NCI-H446 treated with DMSO at 0.1 percent for 48 hours (cell line): ENCODE measurements at places on chromosomes 2 and 18.

GRCh38 chr2:119702918-119703401, 24.0 kb downstream of the TMEM177 start:
- no peak for DNase-seq

- DNase-seq: peak; percentile 20
Observed at GRCh38 chr2:160367887-160368286, 125.7 kb downstream of the RBMS1 start.

DNA sequence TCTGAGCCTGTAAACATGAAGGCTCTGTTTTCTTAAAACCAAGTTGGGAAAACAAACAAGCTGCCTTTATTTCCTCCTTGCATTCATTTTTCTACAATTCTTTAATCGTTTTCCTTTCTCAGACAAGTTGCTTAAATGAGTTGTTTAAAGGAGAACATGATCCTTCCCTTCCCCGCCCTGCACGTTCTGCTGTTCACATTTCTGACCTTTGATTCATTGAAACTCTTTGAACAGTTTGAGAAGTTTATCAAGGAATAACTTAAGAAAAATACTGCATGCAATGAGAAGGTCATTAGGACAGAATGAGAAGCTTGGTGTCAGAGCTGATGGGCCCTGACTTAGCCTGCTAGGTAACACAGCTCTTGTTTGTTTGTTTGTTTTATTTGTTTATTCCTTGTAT, 181.6 kb downstream of the PARD3B start:
- DNase-seq: no peak

GRCh38 chr2:234794866-234795265, 157.0 kb upstream of the SH3BP4 start:
- DNase-seq: no peak

GRCh38 chr18:36814994-36815393, 13.8 kb downstream of the TPGS2 start:
- no peak for DNase-seq

DNA sequence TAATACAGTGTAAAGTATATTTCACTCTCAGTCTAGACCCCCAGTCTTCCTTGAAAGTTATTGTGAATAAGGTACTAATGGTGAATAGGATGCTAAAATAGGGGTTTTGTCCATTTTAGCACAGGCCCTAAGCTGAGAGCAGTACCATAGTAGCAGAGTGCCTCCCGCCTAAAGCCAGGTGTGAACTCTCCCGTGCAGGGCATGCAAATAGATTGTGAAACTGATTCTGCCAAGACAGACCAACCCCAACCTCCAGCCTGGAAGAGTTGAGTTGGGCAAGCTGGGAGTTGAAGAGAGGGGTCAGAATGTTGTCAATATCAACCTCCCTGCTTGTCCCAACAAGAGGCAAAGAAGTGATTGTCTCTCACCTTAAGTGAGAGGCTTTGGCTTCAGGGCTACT, 97.4 kb upstream of the CYRIA start:
- DNase-seq: no peak

GRCh38 chr2:234027641-234028040, 22.9 kb upstream of the SPP2 start:
- DNase-seq: no peak

GRCh38 chr2:211157856-211158463, 601.6 kb downstream of the CPS1 start:
- DNase-seq: peak; percentile 39

GRCh38 chr18:48851599-48851960, 99.2 kb downstream of the SMAD7 start:
- no peak for DNase-seq

- DNase-seq: no peak
Observed at GRCh38 chr18:10705786-10706185, 180.0 kb downstream of the NAPG start.

DNA sequence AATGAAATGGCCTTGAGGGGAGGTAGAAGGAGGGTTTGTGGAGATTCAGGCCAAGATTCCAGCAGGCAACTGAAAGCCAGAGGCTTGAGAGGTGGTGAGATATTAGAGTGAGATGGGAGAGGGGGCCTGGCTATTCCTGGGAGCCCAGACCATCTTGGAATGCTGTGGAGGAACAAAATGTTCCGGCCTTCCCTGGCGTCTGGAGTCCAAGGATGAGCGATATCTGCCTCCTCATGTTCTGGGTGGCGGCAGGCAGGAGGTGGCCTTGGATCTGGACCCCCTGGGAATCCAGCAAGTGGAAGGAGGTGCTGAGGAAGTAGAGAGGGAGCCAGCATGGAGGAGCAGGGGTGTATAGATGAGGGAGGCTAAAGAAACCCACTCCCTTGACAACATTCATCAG, 335.9 kb downstream of the CYP26B1 start:
- DNase-seq: no peak

DNA sequence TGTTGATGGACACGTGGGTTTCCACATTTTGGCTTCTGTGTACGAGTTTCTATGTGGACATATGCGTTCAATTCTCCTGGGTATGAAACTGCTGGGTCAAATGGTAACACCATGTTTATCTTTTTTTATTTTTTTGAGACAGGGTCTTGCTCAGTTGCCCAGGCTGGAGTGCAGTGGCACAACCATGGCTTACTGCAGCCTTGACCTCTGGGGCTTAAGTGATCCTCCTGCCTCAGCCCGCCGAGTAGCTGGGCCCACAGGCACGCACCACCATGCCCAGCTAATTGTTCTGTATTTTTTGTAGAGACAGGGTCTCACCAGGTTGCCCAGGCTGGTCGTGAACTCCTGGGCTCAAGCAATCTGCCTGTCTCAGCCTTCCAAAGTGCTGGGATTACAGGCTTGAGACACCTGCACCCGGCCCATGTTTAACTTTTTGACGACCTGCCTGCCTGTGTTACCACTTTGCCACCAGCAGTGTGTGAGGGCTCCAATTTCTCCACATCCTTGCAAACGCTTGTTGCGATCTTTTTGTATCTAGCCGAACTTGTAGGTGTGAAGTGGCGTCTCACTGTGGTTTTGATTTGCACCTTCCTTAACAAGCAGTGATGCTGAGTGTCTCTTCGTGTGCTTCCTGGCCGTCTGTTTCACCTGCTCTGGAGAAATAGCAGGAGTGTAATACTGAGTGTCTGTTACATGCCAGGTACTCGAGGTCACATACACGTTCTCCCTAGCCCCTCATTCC, 6.9 kb downstream of the HSBP1L1 start:
- no peak for DNase-seq

DNA sequence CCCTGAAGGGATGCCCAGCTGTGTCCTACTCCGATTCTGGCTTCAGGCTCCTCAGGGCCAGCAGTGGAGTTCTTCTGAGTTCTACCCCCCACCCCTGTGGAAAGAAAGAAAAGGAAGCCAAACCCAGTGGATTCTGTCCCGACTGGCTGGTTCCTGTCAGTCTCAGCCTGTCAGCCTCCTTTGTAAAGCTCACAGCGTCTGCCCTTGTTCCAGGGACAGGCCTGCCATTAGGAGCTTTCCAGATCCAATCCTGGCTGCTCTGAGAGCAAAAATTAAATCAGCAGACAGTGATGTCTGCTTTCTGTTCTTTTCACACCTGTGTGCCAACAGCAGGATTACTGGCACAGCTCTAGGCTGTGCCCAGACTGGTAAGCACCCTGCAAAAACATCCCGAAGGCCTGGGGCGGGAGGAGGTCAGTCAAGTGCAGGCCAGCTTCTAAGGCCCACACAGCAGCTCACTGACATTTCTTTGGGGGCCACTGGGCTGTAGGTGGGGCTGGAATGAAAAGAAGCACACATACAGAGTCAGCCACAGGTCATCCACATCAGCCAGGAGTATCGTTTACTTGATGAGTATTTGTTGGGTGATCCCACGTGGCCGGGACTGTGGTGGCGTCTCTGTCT, 69.1 kb downstream of the EHD3 start:
- no peak for DNase-seq

- no peak for DNase-seq
Observed at GRCh38 chr2:121092095-121092494, 192.9 kb downstream of the TFCP2L1 start.

DNA sequence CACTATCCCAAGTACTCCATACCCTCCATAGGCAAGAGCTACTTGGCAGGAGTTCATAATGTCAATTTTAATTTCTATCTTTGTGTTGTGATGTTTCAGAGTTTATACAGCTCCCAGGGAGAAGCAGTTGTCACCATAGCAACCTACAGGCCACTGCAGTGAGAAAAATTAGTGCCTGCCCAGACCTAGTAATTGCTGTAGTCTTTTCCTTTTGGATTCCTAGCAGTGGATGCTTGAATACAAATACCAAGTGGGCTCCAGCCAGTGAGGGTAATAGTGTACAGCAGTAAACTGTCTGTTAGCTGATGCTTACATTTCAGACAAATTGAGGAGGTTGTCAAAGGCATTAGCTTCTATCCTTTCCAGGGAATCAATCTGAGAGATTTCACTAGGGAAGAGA, 26.7 kb downstream of the LHCGR start:
- DNase-seq: peak; percentile 36

DNA sequence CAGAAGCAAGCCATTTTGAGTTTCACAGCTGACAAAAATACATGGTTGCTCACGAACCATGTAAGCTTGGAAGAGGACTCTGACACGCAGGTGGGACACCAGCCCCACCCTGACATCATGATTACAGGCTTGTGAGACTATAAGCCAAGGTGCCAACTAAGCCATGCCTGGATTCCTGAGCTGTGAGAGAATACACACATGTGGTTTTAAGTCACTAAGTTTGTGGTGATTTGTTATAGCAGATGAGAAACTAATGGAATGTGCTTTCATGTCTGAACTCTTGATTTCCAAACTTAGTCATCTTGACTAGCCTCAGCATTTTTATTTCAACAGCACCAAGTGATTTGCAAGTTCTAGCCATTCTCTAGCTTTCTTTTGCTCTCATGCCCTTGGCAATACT, 676.1 kb upstream of the CELF4 start:
- DNase-seq: no peak

DNA sequence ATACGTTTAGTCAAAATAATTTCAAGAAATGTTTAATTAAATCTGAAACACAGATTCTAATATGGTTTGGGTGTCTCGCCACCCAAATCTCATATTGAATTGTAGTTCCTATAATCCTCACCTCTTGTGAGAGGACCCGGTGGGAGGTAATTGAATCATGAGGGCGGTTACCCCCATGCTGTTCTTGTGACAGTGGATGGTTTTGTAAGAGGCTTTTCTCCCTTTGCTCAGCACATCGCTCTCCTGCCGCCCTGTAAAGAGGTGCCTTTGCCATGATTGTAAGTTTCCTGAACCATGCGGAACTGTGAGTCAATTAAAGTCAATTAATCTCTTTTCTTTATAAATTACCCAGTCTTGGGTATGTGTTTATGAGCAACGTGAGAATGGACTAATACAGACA, 1045.1 kb upstream of the POU3F3 start:
- no peak for DNase-seq

GRCh38 chr2:207983641-207984042, 41.7 kb downstream of the PLEKHM3 start:
- no peak for DNase-seq

GRCh38 chr2:39743269-39743776, 35.7 kb downstream of the THUMPD2 start:
- DNase-seq: no peak

DNA sequence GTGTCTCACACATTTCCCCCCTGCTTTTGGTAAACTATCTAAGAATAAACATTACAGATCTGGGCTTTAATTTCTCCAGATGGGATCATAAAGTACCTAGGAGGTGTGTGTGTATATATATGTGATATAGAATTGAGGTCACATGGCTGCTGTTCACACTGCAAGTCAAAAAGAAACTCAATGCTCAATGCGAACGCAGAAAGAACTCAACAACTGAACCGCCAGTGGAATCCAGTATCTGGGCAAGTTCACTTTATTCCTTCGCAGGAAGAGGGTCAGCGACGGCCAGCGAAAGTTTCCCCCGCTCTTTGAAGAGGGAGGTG, 17.7 kb downstream of the POU3F3 start:
- DNase-seq: no peak

- DNase-seq: no peak
Observed at GRCh38 chr2:74041182-74041581, 56.5 kb downstream of the TET3 start.

DNA sequence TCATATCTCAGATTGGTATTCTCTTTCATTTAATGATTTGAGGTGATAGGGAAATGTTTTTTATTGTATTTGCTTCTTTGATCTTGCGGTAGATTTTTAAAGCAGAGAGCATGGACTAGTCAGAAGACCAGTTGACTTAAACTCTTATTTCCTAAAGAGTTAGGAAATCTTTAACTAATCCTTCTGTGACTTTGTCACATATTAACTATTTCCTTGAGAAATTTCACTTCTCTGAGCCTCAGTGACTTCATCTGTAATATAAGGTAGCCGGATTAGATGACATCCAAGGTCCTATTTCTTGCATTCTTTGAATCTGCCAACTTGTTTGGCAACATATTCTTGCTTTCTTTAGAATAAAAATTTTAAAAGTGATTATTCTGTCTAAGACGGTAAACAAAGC, 55.6 kb downstream of the MTX2 start:
- no peak for DNase-seq

DNA sequence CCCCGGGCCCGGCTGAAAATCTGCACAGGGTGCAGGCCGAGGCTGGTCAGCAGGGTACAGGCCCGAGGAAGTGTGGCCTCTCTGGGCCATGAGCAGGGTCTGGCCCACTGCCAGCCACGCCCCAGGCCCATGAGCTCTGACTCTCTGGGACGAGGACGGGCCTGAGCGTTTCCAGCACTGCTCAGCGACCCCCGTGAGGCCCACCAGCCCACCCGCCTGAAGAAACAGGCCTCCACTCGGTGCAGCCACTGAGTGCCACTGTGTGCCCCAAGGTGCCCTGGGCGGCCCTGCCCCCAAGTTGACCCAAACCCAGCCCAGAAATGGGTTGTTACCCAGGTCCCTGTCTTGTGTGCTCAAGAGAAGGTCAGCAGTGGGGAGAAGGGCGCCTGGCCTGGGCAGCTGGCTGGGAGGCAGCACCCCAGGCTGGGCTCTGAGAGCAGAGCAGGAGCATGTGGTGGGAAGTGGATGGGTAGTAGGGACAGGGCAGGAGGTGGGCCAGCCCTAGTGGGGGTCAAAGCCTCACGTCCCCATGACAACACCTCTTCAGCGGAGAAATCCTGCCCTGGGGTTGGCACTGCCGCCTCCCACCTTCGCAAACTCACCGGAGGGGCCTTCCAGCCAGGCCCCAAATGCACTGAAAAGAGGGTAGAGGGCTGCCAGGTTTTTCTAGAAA, 2.1 kb upstream of the SNED1 start:
- DNase-seq: no peak

GRCh38 chr2:85994421-85994777, 105.6 kb upstream of the ST3GAL5 start:
- DNase-seq: no peak

GRCh38 chr2:43520919-43521318, 74.9 kb downstream of the THADA start:
- no peak for DNase-seq

DNA sequence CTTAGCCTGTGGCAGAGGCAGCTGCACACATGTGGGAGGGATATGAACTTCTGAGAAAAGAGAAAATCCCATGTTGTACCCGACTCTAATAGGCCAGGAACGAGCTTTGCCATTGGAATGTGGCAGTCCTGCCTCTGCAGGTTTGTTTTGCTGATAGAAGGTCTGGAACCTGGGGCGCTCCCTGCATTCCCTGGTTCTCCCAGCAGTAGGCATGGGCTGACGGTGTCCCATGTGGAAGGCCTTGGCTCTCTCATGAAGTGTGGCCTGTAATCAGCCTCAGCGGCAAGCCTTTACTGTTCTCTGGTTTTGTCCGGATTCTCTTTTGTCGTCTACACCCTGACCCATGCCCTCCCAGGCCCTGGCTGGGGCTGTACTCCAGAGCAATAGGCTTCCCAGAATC, 72.3 kb downstream of the KIF5C start:
- DNase-seq: no peak

- no peak for DNase-seq
Observed at GRCh38 chr2:237689336-237690131, 62.1 kb downstream of the LRRFIP1 start.
